AG04449 (cell line): ENCODE measurements at places on chromosomes 1 and 21.

DNA sequence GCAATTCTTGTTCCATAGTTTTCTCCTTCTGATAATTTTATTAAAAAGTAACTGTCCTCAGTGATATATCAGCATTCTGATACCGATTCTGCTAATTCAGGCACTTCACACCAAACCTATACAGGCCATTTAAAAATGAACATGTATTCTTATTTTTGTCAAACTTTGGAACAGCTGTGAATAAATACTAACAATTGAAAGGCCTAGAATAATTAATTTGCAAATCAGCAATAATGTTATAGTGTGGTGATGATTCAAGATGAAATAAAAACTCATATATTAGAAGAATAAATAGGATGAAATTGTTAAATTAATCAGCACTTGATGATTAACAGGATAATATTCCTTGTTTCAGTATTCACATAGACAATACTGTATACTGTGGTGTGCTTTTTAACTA is 9.9 kb downstream of the CDKN2C start:
- no peak for DNase-seq

GRCh38 chr1:219506936-219507335 is 106.0 kb downstream of the ZC3H11B start:
- no peak for DNase-seq

- DNase-seq, result no peak
Measured at GRCh38 chr1:26190373-26190987, at the start of gene CATSPER4. CATSPER4 (plus strand) TSS chr1:26190602; CDS start chr1:26190628, 26 bp downstream.

DNA sequence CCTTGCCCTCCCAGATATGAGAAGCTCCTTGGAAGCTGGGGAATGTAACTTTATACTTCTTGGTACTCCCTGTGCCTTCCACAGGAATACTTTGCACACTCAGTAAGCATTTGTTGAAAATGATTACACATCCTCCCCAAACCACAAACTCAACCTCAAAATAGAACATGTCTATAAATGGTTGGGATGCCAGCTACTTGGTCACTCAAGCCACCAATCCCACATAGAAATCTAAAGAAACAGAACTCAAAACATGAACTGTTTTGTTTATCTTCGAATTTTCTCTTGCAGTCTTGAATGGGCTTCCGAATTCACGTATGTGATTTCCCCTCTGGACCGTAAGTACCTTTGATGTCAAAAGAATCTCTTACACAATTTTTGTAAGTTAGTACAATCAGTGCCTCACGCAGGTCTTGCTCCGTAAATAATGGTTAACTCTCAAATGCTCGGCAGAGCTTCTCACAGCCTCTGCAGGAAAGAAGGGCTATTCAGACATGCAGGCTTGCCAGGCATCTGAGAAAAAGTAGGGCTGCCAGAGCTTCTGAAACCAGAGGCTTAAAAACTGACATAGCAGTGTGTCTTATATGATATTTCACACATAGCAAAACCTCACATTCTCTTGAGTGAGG is 26.9 kb downstream of the SORT1 start:
- DNase-seq, result peak; percentile 94

- DNase-seq, result no peak
Measured at GRCh38 chr1:35834218-35834617, 26.4 kb downstream of the AGO4 start.

DNA sequence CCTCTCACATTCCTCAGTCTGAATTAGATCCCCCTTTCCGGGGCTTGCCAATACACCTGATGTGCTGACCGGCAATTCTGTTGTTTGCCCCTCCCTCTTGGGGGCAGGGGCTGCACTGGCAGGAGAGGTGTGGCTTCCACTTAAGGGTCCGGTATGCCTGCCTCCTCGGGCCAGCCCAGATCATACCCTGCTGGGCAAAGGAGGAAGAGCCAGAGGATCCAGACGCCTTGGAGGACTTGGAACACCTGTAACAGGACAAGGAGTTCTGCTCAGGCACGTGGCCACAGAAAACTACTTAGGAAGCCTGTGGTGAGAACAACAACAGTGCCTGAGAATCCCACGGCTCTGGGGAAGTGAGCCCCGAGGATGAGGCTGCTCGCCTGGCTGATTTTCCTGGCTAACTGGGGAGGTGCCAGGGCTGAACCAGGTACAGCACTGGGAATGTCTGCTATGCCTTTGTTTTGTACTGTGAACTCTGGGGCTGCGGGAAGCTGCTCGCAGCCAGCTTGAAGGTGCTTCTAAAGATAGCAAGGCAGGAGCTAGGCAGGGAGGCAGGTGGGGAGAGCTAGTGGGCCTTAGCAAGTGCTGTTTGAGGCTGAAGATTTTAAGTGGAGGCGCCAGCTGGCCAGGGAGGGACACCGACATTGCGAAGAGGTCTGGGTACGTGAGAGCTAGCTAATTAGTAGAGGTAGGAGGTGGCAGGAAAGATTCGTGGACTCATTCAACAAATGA is at the start of gene SMPDL3B:
TSS of gene SMPDL3B (plus strand) at position 183 of the 732 bp plus-strand sequence. CDS start at position 367, 184 bp downstream.
- no peak for DNase-seq

- no peak for DNase-seq
Measured at GRCh38 chr1:220516722-220517042, 11.3 kb upstream of the MARK1 start.

DNA sequence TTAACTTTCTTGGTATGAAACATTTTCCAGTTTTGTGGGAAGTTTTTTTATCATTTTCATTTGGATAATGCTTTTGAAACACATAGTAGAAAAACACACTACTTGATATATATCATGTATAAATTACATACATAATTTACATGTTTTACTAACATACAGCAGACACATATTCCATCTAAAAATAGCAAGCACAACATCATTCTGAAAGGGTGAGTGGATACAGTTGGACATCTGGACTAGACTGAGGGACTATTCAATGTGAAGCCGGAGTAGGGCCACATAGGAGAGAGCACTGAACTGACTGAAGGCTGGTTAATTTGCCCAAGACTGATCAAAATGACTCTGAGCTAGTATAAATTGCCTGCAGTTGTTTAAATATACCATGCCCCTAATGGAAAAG is 11.7 kb downstream of the CDKN2C start:
- no peak for DNase-seq

GRCh38 chr1:22752339-22752738 is 41.7 kb downstream of the EPHB2 start:
- no peak for DNase-seq

DNA sequence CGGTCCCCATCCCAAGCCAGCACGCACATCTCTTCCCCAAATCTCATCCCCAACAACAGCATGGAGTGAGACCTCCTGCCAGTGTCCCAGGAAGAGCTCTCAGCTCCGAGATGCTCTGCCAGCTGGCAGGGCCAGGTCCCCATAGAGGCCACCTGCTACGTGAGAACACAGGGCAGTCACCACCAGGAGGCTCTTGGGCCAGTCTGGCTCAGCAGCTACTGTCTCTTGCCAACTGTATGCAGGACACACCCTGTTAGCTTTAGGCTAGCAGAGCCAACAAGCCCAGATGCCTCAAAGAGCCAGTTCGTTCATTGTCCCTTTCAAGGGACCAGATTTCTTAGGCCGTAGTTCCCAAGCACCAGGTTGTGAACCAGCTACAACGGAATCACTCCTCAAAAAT is 36.9 kb downstream of the FBXO2 start:
- DNase-seq, result no peak

DNA sequence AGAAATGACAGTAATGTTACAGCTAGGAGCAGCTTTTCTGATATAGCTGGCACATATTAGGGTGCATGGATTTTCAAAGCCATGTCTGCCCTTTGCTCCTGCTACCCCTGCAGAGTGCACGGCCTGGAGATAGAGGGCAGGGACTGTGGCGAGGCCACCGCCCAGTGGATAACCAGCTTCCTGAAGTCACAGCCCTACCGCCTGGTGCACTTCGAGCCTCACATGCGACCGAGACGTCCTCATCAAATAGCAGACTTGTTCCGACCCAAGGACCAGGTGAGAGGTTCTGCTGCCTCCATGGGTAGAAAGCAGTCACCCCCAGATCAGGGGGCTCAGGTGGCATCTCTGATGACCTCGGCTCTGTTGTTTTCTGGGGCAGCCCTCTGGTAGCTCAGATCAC is 9.8 kb downstream of the MTARC1 start:
- DNase-seq, result no peak
